ENCODE measurements at places on chromosomes 2 and 18. TPM values are rescaled to one million over a fixed set of nuclear protein-coding genes. Genes with fewer than 3 reads are reported as not detected.

M1AP gene
- total RNA-seq = 0.54 TPM

SCYGR5 gene
- total RNA-seq = not detected

C1QL2 gene
- total RNA-seq = not detected

TTC39C gene
- total RNA-seq = 17.2 TPM

NCKAP5 gene
- not detected for total RNA-seq

CD28 gene
- 0.27 TPM for total RNA-seq

NT5C1B gene
- total RNA-seq = not detected

GRCh38 chr2:1571477-1572417, 158.5 kb downstream of the TPO start:
- no peak for DNase-seq

DNA sequence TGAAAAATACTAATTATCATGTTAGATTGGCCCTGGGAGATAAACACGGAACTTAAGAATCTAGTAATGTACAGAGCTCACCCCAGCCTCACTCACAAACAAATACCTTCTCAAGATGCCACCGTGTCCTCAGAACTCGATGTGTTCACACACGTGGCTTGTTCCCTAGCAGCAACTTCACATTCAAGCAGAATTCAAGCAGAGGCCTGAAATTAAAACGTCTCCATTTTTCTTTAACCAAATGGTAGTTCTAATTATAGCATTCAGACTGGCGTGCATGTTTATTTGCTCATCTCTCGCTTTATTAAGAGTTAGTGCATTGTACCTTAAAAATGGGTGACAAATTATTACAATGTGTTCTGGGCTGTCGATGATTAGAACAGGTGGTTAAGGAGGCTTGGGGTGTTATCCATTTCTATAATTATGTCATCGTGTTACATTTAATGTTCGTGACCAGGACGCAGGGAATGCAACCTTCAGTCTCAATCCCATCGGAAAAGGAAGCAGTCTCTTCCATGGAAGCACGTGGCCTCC, 57.3 kb upstream of the SLC66A3 start:
- DNase-seq = no peak

- no peak for DNase-seq
Observed at GRCh38 chr2:231947694-231948093, 13.8 kb upstream of the DIS3L2 start.

DNA sequence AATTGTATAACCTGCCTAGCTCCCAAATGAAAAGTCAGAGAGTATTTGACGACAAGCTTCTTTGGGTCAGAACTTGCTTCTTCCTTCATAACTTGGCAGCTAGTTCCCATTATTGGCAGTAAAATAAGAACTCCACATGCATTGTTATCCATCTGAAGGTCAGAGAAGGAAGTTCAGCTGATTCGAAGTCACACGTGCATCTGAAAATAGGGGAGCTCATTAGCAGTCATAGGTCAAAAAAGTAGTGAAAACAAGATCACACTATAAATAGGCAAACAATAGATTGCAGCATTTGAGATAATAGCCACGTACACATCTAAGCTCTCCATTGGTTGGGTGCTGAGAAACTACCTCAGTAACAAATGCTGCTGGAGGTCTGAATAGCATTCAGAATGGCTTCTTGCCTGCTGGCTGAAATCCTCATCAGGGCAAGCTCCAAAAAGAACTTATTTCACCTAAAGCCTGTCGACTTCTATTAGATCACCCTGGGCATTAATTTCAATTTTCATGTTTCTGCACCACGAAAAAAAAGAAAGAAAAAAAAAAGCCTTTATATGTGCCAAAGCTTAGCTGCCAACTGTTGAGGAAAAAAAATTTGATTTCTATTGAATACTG, 1492.9 kb upstream of the CELF4 start:
- DNase-seq = no peak

DNA sequence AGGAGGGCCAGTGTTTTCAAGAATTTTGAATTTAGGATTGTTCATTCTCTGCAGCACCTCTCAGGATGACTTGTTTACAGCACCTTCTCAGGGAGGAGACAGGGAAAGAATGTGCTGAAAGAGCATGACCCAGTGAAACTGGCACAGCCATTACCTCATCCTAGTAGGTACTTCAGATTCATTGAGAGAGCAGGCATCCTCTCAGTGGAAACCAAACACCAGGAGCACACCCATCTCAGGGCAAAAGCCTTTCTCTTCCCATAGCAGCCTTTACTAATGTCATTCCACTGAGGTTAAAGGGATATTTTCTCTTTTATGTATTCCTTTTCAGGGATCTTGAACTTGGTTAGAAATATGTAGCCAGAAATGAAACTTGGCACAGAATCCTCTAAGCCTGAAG, 2.6 kb downstream of the MAP2 start:
- no peak for DNase-seq

DNA sequence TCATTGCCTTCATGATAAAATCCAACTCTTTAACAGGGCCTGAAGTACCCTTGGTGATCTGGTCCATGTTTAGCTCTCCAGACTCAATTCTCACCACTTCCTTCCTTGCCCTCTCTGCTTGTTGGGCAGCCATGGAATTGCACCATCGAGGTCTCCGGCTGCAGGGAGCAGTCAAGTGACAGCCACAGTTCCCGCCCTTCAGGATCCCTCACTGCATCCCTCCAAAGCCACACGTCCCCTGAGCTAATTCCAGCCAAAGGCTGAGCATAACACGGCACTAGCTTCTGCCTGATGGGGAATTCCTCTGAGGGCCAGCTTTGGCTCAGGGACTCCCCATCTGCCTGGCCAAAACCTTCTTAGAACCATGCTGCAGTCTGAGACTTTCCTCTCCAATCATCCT, 47.4 kb upstream of the SLC1A4 start:
- DNase-seq = no peak

- no peak for DNase-seq
Observed at GRCh38 chr2:139271149-139271548, 491.0 kb upstream of the NXPH2 start.

- DNase-seq = no peak
Observed at GRCh38 chr2:2828774-2829368, 497.8 kb upstream of the MYT1L start.

- no peak for DNase-seq
Observed at GRCh38 chr2:60847854-60848253, 33.5 kb upstream of the REL start.

DNA sequence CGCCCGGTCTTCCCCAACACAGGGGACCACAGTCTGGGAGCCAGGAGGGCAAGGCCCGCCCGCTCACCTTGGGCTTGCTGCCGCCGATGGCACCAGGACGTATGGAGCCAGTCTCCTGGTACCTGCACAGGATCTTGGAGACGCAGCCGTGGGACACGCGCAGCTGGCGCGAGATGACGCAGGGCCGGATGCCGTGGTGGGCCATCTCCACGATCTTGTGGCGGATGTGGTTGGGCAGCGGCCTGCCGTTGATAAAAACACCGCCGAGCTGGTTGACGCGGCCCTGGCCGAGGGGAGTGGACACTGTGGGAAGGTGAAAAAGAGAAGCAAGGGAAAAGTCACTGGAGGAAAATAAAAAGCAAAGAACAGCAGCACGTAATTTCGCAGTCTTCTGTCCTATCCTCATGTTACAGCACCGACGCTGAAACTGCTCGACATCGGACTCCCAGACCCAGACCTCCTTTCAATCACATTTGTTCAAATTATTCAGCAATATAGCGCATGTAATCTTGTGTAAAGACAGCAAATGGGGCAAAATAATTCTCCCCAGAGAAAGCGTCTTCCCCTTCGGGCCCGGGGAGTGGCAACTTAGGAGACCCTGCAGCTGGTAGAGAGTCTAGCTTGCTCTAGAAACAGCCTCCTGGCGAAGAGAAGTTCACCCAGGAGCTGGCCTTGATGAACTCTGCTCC, 1.7 kb downstream of the PAX3 start:
- DNase-seq = no peak

DNA sequence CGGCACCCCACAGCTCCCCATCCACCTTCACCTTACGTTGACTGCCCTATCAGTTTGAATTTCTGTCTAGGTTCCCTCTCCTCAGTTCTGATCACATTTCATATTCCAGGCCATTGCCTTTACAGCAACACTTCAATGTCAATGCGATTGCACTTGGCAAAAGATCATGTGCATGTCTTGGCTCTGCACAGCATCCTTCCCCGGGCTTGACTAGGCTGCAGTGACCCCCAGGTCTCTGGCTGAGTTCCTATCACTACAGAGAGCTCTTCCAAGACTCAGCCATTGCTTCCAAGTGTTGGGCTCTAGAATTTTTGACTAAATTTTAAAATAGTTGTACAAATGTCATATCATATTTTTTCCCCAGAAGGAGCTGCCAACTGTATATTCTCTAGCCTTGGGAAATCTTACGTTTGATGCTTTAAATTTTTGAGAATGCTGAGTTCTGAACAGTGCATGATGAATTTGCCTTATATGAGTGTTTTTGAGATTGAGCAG, 103.8 kb upstream of the NEDD4L start:
- DNase-seq = no peak

DNA sequence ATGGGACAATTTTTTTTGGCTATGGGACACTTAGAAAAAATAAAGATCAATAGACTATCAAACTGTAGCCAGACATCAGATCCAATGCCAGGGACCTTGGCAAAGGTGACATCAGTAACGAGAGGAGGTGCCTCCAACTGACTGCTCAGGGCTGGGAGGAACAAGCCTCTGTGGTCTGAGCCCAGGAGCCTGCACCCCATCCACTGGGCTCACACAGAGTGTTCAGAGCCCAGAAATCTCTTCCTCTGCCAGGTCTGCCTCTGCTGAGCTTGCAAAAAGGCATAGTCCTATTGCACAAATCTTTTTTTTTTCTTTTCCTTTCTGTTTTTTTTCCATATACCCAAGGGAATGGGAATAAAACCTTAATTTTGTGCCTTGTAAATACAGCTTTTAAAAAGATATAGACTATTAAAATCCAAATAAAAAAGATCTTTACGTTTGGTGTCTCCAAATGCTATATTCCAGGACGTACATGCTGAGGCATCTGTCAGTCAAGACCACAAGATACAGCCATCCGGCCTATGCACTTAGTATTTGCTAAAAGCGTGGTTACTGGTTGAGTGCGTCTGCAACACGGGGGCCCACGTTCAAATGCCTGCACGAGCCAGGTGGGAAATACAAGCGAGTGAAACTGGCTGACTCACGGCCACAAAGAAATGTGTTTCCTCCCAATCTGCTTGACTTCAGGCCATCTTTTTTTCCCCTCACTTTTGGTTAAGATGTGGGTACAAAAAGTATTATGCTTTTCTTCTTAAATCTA, 7.8 kb upstream of the ARHGAP25 start:
- no peak for DNase-seq

GRCh38 chr2:51027968-51028367, 4.0 kb downstream of the NRXN1 start:
- DNase-seq = no peak

GRCh38 chr2:5693287-5694201, 1.4 kb downstream of the SOX11 start:
- DNase-seq = no peak

DNA sequence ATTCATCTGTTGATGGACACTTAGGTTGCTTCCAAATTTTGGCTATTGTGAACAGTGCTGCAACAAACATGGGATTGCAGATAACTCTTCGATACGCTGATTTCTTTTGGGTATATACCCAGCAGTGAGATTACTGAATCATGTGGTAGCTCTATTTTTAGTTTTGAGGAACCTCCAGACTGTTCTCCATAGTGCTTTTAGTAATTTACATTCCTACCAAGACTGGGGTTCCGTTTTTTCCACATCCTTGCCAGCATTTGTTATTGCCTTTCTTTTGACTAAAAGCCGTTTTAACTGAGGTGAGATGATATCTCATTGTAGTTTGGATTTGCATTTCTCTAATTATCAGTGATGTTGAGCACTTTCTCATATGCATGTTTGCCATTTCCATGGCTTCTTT, 200.3 kb downstream of the MBD5 start:
- no peak for DNase-seq

DNA sequence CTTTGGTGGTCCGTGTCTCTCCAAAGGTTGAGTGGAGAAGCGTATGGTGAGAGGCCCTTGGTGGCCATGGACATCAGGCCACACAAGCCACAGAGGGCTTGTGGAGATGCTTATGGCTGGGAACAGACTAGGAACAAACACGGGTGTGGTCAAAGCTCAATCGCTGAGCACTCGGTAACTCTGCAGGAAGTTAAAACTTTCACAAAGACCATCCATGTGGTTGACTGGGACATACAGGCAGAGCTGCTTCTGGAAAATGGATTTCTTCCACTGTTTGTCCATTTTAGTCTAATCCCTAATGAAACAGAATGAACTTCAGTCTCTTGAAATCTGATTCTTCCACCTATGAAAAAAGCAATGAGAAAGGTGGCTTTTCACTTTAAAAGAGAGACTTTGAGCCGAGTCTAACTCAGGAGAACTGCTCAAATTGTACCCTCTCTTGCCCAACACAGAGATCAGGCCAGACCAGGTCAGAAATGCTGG, 17.7 kb downstream of the GDF7 start:
- no peak for DNase-seq

- no peak for DNase-seq
Observed at GRCh38 chr2:145593991-145594614, 1074.2 kb upstream of the ZEB2 start.
